ENCODE measurements at places on chromosomes 11 and 22.
A peak's percentile ranks its signal among the peaks of the same experiment; 100 is the strongest.

DNA sequence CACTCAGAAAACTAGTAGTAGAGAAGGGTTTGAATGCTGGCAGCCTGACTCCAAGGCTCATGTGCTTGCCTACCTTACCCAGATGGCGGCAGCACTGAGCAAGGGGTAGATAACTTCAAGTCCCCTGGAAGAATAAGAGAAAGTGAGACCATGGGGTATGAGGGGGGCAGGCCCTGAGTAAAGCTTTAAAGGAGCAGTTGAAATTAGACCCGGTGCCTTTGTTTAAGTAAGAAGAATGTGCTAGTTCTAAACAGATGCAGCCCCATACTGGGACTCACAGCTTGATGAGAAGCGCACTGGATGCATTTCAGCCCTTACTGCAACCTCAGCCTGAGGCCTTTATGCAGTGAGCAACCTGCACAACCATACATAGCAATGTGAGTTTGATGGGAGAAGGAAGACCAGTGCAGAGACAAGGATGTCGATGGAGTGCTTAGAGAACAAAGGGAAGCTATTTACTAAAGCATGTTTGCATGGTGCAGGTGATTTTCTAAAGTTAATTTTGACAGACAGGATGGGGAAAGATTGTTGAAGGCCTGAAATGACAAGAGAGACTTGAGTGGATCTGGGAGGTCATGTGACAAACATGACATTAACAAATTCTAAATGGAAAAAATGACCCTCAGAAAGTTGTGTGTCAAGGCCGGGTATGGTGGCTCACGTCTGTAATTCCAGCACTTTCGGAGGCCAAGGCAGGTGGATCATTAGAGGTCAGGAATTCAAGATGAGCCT lies 27.1 kb upstream of the TMA7B start:
- DNase-seq, result peak; percentile 75

DNA sequence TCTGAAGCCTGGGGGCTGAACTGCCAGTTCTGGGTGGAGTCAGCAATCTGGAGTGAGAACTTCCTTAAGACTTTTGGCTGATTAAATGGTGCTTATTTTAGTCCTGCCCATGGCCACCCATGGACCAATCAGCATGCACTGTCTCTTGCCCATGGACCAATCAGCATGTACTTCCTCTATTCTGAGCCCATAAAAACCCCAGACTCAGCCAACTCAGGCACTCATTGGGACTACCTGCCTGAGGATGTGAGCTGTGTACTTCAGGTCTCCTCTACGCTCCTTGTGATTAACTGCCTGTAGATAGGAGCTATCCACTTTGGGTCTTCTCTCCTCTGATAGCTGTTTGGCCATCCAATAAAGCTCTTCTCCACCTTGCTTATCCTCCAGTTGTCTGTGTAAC lies 342.3 kb upstream of the CCDC179 start:
- peak; percentile 50 for DNase-seq

DNA sequence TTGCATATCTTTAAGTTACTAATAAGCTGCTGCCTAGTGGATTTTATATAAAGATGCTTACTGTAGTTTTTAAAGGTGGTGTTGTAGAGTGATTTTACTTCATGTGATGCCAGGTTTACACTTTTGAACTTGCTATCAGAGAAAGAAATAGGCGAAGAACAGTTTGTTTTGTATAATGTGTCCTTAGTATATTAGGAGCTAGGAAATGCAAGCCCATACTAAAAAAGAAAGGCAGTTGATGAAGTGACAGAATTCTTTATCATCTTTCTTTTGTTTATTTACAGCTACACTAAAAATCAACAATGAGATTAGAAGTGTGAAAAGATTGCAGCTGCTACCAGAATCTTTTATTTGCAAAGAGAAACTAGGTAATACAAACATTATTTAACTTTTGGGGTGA lies 12.8 kb downstream of the FBXO7 start:
- no peak for DNase-seq

GRCh38 chr11:30740091-30740490 lies 153.9 kb upstream of the MPPED2 start:
- DNase-seq, result no peak

DNA sequence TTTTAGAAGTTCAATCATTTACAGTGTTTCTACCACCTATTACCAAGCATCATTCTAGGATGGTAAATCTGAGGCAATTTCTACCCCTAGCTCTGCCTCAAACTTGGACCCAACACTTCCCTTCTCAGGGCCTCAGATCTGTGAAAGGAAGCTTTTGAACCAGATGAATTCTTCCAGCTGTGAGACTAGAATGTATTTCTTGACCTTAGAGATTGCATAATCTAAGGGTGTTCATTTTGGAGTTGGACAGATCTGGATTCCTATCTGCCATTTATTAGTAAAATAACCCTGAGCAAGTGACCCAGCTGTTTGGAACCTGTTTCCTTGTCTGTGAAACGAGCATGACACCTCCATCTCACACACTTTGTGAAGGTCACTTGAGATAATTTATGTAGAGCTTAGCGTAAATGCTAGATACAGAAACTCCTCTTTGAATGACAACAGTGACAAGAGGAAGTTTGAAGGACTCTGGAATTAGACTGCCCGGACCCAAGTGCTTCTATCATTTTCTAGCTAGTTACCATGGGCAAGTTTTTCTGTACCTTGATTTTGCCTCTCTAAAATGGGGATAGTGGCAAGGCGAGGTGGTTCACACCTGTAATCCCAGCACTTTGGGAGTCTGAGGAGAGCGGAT lies 3.8 kb upstream of the INTS5 start:
- no peak for DNase-seq

GRCh38 chr22:46866591-46866990 lies 104.1 kb downstream of the TBC1D22A start:
- no peak for DNase-seq

DNA sequence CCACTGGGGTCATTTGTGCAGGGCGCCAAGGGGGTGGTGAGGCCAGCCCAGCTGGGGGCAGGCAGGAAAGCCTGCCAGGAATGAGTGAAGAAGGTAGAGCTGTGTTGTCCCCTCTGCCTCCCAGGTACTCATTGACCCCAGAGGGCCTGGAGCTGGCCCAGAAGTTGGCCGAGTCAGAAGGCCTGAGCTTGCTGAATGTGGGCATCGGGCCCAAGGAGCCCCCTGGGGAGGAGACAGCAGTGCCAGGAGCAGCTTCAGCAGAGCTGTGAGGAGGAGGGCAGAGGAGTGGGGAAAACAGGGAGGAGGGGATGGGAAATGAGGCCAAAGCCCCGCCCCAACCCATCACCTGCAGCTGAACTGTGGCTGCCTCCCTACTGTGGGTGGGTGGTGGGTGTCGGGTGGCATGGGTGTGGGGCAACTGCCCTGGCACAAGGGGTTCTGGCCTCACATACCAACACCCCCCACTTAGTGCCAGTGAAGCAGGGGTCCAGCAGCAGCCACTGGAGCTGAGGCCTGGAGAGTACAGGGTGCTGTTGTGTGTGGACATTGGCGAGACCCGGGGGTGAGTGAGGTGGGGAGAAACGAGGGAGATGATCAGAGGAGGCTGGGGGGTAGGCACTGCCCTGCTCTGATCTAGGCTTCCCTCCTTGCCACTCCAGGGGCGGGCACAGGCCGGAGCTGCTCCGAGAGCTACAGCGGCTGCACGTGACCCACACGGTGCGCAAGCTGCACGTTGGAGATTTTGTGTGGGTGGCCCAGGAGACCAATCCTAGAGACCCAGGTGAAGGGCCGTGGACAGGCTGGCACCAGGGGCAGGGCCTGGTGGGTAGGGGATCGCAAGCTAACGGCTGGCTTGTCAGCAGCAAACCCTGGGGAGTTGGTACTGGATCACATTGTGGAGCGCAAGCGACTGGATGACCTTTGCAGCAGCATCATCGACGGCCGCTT lies 3.0 kb downstream of the MUS81 start:
- no peak for DNase-seq

- no peak for DNase-seq
Measured at GRCh38 chr11:27464909-27465308, 7.7 kb downstream of the LGR4 start.

GRCh38 chr22:36755316-36755715 lies 20.6 kb downstream of the IFT27 start:
- DNase-seq, result no peak

GRCh38 chr22:43031617-43032016 lies 16.7 kb upstream of the PACSIN2 start:
- no peak for DNase-seq

- no peak for DNase-seq
Measured at GRCh38 chr22:49600891-49601431, 226.7 kb downstream of the BRD1 start.

GRCh38 chr11:15878756-15879155 lies 477.6 kb downstream of the SOX6 start:
- no peak for DNase-seq

DNA sequence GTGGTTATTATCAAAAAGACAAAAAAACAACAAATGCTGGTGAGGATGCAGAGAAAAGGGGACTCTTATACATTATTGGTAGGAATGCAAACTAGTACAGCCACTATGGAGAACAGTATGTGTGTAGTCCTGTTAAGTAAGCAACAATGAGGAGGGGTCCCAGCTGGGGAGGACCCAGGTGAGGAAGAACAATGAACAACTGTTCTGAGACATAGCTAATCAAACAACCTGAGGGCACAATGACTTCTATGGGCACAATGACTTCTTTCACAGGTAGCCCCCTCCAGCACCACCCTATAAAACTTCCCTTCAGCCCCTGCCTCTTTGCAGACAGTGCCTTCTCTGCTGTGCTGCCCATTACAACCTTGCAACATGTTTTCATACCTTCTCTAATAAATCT lies 5.6 kb downstream of the JAML start:
- no peak for DNase-seq

DNA sequence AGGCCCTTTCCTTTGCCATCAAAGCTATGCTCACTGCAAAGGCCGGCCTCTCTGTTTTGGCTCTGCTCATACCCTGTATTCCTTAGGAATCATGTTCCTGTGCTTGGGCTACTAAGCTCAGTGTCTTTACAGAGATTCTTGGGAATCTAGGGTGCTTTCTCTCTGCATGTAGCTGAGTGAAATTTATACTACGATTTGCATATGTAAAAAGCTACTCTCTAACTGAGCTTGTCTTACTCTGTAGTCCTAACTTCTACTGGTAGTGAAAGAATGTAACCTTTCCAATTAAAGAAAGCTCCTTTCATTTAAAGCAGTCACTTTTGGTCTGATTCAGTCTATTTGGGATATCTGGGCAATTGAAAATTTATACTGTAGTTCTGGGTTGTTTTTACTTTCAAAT lies 32.2 kb downstream of the DNHD1 start:
- DNase-seq, result no peak

DNA sequence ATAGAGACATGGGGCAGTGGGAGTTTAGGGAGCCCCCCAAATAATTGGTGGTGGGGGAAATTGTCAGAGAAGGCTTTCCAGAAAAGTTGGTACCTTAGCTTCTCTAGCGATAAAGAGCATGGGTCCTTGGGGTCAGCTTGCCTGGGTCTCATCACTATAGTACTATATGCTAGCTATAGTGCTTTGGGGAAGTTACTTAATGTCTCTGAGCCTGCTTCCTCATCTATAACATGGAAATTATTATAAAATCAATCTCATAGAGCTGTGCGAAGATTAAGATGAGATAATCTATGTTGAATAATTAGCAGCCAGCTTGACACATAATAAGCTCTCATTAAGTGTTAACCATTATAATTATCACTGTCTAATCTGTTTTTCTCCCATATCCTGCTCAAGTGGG lies 41.2 kb downstream of the STIM1 start:
- DNase-seq, result no peak

DNA sequence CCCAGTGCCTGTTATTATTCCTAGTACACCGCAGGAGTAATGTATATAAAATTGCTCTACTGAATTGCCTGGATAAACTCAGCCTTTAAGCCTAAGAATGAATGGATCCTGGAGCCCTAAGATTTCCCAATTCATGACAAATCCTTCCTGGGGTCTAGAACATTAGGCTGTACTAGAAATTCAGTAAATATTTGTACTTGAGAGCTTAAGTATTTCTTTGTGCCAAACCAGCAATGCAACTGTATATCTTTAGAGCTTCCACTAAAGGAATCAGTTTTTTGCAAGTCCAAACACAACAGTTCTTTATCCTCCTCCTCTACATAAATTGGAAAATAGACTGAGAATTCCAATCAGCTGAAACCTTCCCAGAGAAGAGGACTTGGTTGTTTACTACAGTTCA lies 65.6 kb downstream of the FAM168A start:
- DNase-seq, result no peak

DNA sequence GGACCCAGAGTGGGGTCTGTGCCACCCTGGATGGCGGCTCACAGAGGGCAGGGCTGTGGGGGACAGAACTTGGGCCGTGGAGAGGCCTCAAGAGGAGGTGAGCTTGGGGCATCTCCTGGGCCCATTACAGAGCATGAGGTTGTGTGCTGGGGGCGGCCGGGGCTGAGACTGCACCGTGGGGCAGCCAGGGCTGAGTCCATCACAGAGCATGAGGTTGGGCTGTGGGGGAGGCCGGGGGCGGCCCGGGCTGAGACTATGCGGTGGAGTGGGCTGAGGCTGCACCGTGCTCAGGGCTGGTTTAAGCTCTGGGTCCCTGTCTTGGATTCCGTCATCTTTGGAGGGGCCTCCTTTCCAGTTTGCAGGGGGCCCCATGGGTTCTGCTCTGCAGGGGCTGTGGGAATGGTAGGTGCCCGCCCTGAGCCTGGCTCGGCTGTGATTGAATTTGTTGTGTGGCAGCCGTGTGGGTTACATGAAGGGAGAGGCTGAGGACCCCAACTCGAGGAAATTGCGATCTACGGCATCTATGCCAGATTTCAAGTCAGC lies 38.1 kb upstream of the MUC5AC start:
- no peak for DNase-seq

DNA sequence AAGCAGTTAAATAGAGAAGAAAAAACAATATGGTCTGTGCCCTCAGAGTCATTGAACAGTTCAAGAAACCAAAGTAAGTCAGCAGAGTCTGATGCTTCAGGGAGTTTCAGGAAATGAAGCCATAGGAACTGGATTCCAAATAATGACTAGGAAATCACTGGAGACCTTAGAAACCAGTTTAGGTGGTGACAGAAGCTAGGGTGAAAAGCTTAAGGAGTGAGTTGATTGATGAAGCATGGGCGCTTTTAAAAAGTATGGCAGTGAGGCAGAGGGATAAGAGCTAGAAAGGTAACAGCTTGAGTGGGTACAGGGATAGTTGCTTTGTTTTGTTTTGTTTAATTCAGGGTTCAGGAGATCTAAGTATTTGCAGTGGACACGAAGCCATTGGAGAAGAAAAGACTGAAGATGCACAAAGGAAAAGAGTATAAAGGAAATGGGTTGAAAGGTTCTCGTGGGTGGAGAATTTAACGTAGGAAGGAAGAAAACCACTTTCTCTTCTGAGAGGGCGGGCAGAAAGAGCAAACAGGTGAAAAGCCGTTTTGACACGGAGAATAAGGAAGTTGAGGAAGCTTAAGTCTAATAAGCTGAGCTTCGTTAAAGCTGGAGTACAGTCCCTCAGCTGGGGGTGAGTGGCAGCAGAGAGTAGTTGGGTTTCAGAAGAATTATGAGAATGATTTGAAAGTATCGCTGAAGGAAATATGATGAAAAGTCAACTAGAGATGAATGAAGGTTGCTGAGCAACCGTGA lies 14.8 kb downstream of the SGSM3 start:
- DNase-seq, result peak; percentile 68

Measured in NAMALWA (cell line).